ENCODE measurements at places on chromosomes 13 and 19. TPM values are rescaled to one million over a fixed set of nuclear protein-coding genes. Genes with fewer than 3 reads are reported as not detected.

Gene FFAR3
- not detected for total RNA-seq

DNA sequence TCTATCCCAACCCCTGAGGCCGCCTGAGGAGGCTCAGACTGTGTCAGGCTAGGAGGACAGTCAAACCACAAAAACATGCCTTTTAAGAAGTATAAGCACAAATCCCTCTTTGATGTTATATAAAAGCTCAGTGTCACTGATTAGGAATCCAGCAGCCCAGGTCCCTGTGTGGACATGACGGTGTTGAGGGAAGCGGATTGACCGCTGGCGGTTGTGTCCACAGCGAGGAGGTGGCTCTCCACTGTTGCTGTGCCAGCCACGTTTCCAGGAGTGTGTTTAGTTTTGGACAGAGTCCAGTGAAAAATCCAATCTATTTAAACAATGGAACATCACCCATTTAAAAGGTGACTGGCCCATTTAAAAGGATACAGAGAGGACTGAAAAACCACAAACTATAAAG, 7.5 kb upstream of the GJA3 start:
- no peak for DNase-seq
- peaks cover 4% of the 10 kb centered on the region for H3K4me1 ChIP-seq
- H3K27ac ChIP-seq = no peak overlapping the region
- no peak overlapping the region for H3K4me3 ChIP-seq

- no peaks in the 10 kb centered on the region for H3K36me3 ChIP-seq
- H3K4me3 ChIP-seq = no peak overlapping the region
- peaks cover 26% of the 10 kb centered on the region for H3K4me1 ChIP-seq
- no peak for DNase-seq
Measured at GRCh38 chr13:98537740-98538139, 39.2 kb downstream of the STK24 start.

Gene KRTDAP
- not detected for total RNA-seq

Gene KCTD4
- not detected for total RNA-seq

DNA sequence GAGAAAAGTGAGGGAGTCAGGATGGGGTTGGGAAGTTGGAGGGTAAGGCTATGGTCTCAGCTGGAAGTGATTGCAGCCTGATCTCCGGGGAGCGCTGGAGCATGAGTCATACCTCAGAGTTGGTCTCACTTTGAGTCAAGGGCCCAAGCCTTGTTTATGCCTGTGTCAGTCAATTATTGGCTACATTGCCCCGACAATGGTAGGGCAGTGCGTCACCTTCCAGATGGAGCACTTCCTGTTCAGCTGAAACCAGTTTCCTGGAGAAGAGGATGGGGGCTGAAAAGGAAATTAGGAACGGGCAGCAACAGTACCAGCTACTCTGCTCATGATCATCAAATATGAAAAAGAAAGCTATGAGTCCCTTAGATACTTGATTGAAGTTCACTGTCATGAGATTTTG, 60.4 kb downstream of the ADGRE1 start:
- no peaks in the 10 kb centered on the region for H3K4me1 ChIP-seq
- no peak for DNase-seq
- no peaks in the 10 kb centered on the region for H3K27me3 ChIP-seq
- no peak overlapping the region for H3K27ac ChIP-seq

DNA sequence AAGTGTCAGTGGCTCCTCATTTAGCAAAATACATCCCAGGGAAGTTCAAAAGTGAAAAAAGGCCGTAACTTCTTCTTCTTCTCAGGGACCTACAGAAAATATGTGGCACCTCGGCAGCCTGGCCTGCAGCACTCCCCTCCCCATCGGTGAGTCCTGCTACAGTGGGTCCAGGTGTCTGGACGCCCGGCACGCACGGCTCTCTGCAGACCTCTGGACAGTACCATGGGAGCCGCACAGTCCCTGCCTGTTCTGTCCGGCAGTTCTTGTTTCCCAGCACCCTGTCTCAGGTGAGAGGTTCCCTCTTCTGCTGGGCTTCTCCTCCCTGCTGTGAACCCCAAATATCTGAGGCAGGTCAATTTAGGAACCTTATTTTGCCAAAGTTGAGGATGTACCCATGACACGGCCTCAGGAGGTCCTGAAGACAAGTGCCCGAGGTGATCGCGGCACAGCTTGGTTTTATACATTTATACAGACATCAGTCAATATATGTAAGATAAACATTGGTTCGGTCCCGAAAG, 36.8 kb upstream of the ALOX5AP start:
- peaks cover 10% of the 10 kb centered on the region for H3K4me1 ChIP-seq
- H3K27ac ChIP-seq = no peak overlapping the region
- H3K4me3 ChIP-seq = no peak overlapping the region
- H3K27me3 ChIP-seq = no peaks in the 10 kb centered on the region
- no peak for DNase-seq

Gene CYP2F1
- total RNA-seq = not detected

All from cardiac muscle cell (in vitro differentiated cells and primary cell).